ENCODE measurements at places on chromosomes 5 and 9.

DNA sequence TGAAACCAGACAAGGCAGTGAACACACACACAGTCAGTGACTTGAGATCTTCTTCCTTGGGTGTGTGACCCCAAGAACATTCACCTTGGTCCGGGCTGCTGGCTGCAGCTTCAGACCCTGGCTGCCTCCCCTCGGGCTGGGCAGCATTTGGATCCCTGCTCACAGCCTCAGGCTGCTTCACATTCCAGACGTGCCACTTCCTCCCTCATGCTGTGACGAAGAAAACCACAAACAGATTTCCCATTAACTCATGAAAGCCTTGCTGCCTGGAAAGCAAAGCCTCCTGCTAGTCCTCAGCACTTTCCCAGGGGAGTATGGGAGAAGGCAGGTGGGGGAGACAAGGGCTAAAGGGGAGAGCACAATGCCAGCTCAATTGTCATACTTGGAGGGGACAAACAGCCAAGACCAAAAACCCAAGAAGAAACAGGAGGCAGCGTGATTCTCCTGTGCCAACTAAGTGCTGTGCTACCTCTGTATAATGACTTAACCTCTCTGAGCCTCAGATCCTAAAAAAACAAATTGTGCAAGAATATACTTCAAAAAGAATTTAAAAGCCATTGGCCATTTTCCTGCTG is 594.6 kb upstream of the BRINP1 start:
- DNase-seq, result no peak

DNA sequence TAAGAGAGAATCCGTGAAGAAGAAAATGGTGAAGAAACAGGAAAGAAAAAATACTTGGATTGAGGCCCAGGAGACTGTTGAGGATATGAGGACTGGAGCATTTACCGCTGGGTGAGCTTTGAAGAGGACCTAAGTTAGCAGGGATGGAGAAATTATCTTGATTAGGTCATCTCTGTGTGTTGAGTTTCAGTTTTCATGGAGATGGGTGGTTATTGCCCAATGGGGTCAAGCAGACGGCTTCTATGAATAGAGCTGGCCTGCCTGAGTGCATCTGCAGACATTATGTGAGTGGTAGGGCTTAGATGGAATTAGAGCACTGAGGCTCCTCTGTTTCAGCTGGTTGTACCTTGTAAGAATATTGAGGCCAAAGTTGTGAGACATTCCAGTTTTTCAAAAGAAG is 245.4 kb upstream of the FBXL7 start:
- no peak for DNase-seq

- DNase-seq, result no peak
Observed at GRCh38 chr9:21657966-21658667, 144.3 kb upstream of the MTAP start.

GRCh38 chr9:14836885-14837284 is 73.3 kb downstream of the FREM1 start:
- DNase-seq, result no peak

GRCh38 chr5:102589661-102590060 is 90.9 kb upstream of the SLCO6A1 start:
- no peak for DNase-seq

DNA sequence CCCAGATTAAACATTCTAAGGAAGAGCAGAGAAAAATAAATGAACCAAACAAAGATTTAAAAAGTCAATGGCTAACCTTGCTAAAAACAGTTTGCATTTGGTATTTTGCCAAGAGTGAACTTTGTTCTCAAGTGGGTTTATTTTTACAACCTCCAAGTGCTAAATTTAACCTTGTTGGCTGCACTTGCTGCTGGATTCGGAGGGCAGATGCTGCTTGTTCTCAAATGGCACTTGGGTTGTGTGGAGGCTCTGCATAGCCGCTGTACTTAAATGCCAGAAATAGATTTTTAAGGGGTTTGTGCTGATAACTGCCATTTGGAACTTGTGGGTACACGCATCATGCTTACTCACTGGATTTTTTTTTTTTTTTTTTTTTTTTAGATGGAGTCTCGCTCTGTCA is 13.3 kb upstream of the SPATA24 start:
- DNase-seq, result no peak

GRCh38 chr5:62886603-62887315 is 308.1 kb downstream of the LRRC70 start:
- no peak for DNase-seq

GRCh38 chr9:125549039-125549438 is 158.0 kb downstream of the MAPKAP1 start:
- DNase-seq, result no peak

- DNase-seq, result no peak
Observed at GRCh38 chr5:77725616-77726015, 50.5 kb downstream of the TBCA start.

GRCh38 chr9:14205463-14205862 is 108.5 kb downstream of the NFIB start:
- no peak for DNase-seq

- no peak for DNase-seq
Observed at GRCh38 chr9:126147186-126147935, 179.3 kb upstream of the MVB12B start.

DNA sequence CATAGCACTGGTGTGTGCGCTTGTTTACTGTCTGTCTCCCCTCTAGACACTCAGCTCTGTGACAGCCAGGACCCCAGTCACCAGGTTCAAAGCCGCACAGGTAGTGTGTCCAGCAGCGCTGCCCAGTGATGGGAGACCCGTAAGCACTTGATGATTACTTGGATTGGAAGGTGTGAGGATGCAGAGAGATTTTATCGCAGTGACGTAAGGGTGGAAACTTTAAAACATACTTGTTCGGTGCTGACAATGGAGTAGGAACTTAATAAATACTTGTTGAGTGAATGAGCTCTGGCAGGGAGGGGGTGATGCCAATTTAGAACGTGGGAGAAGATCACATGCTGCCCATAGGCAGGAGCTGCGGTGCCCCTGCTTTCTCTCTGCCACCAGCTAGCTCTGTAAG is 99.2 kb upstream of the PITX1 start:
- no peak for DNase-seq

DNA sequence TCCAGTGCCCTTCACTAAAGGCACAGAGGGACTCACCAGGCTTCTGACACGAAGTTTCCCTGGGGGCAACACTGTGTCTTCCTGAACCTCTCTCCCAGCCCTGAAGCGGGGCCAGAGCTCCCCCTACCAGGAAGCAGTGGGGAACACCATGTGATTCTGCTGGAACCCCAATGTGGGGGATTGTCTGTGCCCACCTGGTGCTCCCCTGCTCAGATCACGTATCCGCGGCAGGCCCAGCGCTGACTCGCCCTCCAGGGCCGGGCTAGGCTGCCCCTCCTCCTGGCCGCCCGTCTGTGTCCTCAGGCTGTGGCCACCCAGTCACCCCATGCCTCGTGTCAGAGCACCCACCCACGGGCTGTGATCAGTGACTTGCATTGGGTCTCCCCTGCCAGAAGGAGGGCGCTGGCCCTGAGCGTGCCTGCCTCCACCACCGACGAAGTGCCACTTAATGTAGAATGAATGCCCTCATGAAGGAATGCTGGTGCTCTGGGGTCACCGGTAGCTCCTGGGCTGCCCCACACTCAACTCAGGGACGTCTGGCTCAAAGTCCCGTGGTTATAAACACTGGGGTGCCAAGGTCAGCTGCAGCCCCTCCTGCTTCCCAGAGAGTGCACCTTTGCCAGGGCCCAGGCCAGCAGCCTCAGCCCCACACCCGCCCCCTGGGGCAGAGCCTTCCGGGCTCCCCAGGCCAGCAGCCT is 22.1 kb downstream of the SARDH start:
- peak; percentile 11 for DNase-seq

- no peak for DNase-seq
Observed at GRCh38 chr5:83294246-83294645, 177.3 kb upstream of the VCAN start.

- no peak for DNase-seq
Observed at GRCh38 chr9:127446713-127447415, 4.3 kb downstream of the RPL12 start.

DNA sequence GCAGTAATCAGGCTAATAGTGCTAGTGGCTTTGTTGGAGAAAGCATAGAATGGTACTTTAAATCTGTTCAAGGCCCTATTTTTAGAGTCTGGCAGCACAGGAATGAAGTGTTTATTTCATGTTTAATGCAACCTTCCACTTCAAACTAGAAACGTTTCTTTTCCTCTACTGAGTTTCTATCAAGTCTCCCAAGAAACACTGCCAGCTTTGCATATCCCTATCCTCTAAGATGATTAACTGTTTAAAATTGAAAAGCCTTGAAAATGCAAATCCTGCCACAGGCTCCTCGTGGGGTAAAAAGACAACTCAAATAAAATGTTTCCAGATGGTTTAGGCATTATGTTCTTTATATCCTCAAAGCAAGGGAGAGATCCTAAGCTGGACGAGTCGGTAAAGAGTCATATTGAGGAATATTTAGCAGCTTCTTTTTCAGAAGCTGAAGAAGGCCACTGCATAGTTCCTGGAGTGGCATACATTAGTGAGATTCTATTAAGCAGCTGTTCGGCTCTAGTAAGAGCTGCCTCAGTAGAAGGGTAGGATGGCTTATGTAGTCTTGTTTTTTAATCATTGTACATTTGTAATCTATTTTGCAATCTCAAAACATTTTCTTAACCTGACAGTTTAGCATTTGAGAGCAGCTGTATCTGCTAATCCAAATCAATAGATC is 251.2 kb downstream of the CHSY3 start:
- no peak for DNase-seq

GRCh38 chr9:78578072-78578471 is 281.1 kb downstream of the PSAT1 start:
- DNase-seq, result no peak

- DNase-seq, result no peak
Observed at GRCh38 chr5:142114687-142115086, 6.1 kb downstream of the NDFIP1 start.

GRCh38 chr9:26567976-26568375 is 324.6 kb downstream of the CAAP1 start:
- DNase-seq, result no peak

DNA sequence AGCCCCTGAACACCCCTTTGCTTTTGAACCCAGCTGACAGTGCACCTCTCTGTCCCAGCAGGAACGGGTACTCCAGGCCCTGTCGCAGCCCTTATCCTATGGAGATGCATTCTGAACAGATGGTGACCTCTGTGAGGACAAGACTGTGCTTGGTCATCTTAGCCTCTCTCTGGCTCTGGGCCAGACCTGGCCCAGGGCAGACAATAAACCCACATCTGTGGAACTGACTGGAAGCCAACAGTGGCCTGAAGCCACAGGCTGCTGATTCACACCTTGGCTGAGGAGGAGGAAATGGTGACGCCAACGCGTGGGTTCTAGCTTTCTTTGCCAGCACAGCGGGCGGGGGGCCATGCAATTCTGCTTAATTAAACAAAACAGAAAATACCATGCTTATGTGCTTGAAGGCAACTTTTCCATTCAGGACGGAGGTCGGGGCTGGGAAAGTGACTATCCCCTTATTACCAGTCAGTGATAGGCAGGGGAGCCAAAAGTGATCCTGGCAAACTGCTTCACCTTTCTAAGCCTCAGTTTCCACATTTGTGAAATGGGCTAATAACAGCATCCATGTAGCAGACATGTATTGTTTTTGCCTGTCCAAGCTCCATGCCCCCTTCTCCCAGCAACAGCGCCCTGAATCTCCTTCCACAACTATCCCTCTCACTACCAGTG is 10.8 kb downstream of the SH3PXD2B start:
- no peak for DNase-seq

DNA sequence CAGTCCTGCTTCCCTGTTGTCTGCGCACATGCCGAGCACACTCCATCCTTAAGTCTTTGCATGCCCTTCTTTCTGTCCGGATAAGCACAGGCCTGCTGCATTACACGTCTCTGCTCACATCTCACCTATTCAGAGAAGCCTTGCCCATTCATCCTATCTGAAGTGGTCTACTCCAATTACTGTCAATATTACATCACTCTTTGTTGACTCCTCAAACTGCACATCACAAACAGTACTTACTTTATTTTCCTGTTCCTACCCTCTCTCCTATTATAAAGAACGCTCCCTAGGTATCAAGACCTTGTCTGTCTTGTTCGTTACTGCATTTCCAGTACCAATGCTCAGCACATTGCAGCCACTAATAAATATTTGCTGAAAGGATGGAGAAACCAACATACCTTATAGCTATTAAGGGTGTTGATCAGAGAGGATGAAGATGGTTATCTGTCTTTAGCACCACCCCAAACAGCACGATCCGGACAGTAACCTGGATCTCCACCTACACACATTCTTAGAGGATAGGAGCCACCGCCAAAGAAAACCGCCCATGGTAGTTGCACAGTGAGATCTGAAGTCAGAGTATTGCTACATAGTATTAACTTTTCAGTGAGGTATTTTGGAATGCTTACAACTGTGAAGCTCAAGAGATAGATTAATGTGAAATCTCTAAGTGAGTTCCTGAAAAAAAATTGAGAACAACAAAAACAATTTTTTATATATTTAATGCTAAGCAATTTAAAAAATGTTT is 1.6 kb upstream of the PRRC1 start:
- no peak for DNase-seq

- no peak for DNase-seq
Observed at GRCh38 chr5:151469386-151469785, 22.0 kb downstream of the SLC36A1 start.

GRCh38 chr9:134571326-134571931 is 70.2 kb upstream of the COL5A1 start:
- DNase-seq, result no peak

- no peak for DNase-seq
Observed at GRCh38 chr9:127055745-127056402, 66.6 kb downstream of the ANGPTL2 start.

GRCh38 chr5:132238901-132239500 is 11.3 kb upstream of the P4HA2 start:
- no peak for DNase-seq

DNA sequence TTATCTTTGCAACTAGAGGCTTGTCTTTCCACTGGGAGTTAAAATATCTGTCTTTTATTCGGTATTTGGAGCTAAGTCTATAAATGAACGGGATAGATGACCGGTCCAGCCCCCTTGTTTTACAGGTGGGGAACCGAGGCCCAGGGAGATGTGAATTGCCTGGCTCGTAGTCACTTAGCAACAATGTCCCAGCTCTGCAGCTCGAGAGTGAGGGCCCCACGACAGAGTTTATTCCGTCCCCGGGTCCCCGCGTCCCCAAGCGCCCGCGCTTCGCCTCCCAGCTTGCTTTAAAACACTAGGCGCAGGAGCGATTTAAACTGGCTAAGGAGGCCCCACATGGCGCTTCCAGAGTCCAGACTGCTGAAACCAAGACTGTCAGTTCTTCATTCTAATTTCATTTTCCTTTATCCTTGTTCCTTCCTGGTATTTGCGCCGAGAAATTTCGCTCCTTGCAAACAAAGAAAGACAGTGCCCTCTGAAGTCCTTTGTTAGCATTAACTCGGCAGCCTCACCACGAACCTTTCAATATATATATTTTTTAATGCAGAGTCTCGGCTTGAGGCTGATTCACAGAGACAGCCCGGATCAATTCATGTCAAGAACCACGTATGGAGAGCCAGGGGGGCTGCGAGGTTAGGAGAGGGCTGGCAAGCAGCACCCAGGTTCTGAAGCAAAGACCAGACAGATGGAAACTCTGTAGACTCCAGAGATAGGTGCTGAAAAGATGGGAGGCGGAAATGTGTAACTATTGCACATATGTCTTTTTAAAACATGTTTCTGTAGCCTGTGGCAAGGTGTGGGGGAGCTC is 1.4 kb upstream of the ENC1 start:
- DNase-seq, result no peak
